ENCODE measurements at places on chromosomes 13 and 19. TPM values are rescaled to one million over a fixed set of nuclear protein-coding genes. Genes with fewer than 3 reads are reported as not detected.

The TNFRSF19 gene
- total RNA-seq, result 31.3 TPM

The ZNF497 gene
- total RNA-seq, result 7.0 TPM

The IGSF23 gene
- not detected for total RNA-seq

The KANK3 gene
- 4.5 TPM for total RNA-seq

The MEIS3 gene
- total RNA-seq, result 36.2 TPM

The SRRM5 gene
- total RNA-seq, result 0.09 TPM

The LILRA1 gene
- total RNA-seq, result 0.09 TPM

The GTF2F1 gene
- total RNA-seq, result 25.3 TPM

The PSMD8 gene
- total RNA-seq, result 99.2 TPM

The RASIP1 gene
- total RNA-seq, result 4.7 TPM

The SBK3 gene
- total RNA-seq, result not detected

The NAT14 gene
- 9.6 TPM for total RNA-seq

The MCEMP1 gene
- not detected for total RNA-seq

The URAD gene
- not detected for total RNA-seq

The SLC35E1 gene
- total RNA-seq, result 29.9 TPM

The ZNF471 gene
- total RNA-seq, result 28.3 TPM

The IGFLR1 gene
- 1.3 TPM for total RNA-seq

The PLIN4 gene
- 0.73 TPM for total RNA-seq

The CCDC70 gene
- not detected for total RNA-seq

All from cerebellum (tissue), 4 donors.